ENCODE measurements at places on chromosomes 1 and 21.

- no peak for DNase-seq
These were observed 5.0 kb downstream of the JMJD4 start for GRCh38 chr1:227729881-227730629.

- no peak for DNase-seq
These were observed 2.0 kb downstream of the GLUL start for GRCh38 chr1:182389619-182390047.

DNA sequence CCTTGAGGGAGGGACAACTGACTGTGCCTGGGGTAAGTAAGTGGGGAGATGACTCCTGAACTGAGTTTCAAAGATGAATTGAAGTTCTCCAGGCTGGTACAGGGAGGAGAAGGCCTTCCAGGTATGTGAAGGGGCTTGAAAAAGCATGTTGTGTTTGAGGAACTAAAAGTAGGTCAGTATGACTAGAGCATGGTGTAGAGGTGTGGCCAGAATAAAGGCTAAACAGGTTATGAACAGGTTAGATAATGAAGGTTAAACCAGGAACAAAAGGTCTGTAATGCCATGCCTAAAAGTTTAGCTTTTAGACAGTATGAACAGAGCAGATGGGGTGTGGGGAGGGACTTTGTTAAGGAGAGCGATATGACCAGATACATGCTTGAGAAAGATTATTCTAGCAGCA is 7.3 kb upstream of the CLSPN start:
- DNase-seq: no peak

GRCh38 chr1:50913954-50914353 is 46.1 kb downstream of the FAF1 start:
- no peak for DNase-seq

GRCh38 chr1:219773775-219774174 is 154.6 kb downstream of the SLC30A10 start:
- DNase-seq: no peak

- no peak for DNase-seq
These were observed 312.6 kb downstream of the DUSP10 start for GRCh38 chr1:221429264-221429663.

- no peak for DNase-seq
These were observed 94.0 kb downstream of the HMGB4 start for GRCh38 chr1:33957854-33958253.

GRCh38 chr1:34656299-34656698 is 98.5 kb upstream of the GJB5 start:
- DNase-seq: no peak

DNA sequence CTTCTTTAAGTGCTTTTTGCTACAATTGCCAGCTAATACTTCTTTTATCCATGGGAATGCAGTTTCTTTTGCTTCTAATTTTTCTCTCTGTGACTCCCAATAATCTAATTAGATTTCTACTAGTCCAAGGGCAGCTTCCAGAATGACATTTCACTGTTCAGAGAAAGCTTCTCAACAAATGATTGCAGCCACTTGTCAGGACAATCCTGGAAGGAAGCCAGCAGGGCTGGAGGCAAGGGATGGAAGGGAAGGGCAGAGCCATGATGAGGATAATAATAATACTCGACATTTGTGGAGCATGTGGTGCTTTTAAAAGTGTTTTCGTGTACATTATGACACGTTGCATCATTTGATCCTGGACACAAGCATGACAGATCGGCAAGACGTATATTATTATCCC is 19.4 kb downstream of the F11R start:
- DNase-seq: no peak

GRCh38 chr1:203519896-203520295 is 25.9 kb downstream of the OPTC start:
- no peak for DNase-seq

- no peak for DNase-seq
These were observed 192.4 kb upstream of the RNPC3 start for GRCh38 chr1:103333141-103333540.

GRCh38 chr1:77976433-77977076 is 2.3 kb downstream of the FUBP1 start:
- no peak for DNase-seq

DNA sequence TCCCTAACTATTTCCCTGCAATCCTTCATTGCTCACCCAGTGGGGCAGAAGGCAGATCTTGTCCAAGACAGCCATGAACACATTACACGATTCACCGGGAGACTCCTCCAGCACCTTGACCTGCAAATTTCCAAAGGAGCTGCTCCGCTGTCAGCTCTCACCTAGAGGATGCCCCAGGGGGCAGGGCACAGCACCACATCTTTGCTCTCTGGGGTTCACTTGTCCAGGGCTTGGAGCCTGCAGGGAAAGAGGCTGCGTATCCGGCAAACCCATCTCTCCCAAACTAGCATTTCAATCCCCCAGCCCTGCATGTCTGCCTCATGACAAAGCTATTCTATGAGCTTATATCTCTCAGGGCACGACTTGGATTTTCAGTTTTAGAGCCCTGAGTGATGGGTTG is 35.1 kb upstream of the OLIG2 start:
- no peak for DNase-seq

DNA sequence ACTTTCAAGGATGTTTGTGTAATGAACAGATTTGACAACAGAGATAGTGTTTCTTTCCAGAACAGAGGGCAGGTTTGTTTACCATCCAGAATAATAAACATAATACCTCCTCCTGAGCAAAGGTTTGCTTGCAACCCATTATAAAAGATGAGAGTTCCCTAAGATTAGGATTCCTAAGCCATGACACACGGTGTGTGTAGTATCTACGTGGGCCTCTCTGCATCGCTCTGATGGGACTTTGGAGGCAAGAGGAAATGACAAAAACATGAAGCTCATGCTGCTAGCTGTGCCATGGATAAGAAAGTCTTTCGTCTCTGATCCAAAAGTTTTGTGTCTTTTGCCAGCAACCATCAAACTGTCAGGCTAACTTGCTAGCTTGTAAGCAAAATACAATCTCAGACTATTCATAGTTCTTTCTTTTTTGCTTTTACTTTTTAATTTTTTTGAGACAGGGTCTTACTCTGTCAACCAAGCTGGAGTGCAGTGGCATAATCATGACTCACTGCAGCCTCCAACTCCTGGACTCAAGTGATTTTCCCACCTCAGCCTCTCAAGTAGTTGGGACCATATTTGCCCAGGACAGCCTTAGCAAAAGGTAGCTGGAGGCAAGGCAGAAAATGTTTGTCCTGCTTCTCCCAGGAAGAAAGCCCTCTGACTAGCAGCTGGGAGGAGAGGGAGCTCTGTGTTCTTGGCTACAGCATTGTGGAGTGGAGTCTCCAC is 81.1 kb downstream of the LHX4 start:
- no peak for DNase-seq

DNA sequence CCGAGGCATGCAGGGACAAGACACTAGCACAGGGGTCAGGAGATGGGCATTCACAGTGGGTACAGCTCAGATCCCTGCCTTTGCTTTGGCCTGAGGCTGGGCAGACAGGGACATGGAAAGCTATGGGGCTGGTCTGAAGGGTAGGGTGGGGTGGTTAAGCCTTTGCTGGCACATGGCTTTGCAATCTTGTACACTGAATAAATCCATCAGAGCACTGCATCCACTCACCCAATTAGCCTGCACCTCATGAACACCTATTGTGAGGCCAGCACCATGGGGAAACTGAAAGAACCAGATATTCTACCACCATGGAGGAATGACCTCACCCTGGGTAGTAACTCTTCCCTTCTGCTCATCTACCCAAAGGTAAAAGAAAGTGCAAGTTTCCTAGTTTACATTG is 199.6 kb upstream of the LMO4 start:
- DNase-seq: no peak

- DNase-seq: no peak
These were observed 55.2 kb downstream of the SELENOF start for GRCh38 chr1:86858524-86859261.

- DNase-seq: no peak
These were observed 114.6 kb upstream of the KIAA0040 start for GRCh38 chr1:175307160-175307559.

DNA sequence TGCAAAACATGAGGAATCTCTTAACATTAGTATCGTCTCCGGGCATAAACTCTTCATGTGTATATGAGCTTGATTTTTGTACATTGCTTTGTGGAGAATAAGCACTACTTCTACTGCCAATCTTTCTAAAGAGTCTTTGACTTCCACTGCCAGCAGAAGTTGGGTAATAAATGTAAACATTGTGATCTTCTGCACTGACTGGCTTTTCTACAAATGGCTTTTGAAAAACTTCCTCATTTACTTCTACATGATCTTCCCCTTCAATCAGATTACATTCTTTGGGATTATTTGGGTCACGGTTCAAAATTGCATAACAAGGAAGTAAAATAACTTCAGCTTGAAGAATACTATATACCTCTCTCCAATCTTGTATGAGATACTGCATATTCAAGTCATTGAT is 30.4 kb upstream of the SLC44A5 start:
- DNase-seq: no peak

DNA sequence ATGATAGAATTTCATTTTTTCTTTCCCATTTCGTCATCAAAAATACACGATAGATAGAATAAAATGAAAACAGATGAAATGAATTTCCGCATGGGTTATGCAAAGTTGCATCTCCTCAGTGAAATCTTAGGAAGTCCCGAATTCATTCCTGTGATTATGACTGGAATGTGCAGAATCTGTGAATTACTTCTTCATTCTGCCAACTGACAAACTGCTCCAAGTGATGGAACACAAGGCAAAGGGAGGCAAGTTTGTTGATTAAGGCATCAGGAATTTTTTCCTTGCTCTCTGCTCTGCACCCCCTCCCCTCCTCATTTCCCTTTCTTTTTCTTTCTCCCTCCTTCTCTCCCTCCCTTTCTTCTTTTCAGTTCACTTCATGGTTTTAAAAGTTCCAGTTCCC is 37.0 kb upstream of the ADGRL4 start:
- DNase-seq: no peak

DNA sequence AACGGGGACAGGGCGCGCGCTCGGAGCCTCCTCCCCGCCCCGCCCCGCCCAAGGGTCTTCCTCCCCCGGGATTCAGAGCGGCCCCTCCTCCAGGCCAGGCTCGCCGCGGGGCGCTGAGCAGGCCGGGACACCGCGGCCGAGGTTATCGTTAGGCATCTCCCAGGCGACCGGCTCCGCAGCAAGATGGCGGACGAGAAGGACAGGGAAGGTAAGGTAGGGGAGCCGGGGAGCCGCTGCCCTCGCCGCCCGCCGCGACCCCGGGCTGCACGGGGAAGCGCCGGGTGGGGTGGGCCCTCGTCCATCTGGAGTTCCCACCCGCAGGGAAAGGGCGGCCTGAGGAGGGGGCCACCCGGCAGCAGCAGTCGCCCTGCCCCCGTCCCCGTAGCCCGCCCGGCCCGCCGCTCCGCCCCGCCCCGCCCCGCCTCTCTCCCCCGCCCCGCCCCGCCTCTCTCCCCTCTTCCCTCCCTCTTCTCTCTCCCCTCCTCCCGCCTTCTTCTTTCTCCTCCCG is 105.9 kb upstream of the HNRNPU start:
- DNase-seq: no peak

- no peak for DNase-seq
These were observed 136.8 kb upstream of the IRF2BP2 start for GRCh38 chr1:234746798-234747196.

DNA sequence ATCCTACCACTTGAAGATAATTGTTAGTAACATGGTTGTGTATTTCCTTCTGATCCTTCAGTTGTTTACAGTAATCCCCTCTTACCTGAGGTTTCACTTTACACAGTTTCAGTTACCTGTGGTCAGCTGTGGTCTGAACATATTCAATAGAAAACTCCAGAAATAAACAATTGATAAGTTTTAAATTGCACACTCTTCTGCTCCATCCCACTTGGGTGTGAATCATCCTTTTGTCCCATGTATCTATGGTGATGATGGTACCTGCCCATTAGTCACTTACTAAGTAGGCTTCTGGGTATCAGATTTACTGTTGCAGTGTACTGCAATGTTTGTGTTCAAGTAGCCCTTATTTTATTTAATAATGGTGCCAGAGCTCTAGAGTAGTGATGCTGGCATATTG is 62.5 kb downstream of the OSBPL9 start:
- no peak for DNase-seq

GRCh38 chr1:151130987-151131586 is 15.3 kb downstream of the SEMA6C start:
- peak; percentile 95 for DNase-seq

DNA sequence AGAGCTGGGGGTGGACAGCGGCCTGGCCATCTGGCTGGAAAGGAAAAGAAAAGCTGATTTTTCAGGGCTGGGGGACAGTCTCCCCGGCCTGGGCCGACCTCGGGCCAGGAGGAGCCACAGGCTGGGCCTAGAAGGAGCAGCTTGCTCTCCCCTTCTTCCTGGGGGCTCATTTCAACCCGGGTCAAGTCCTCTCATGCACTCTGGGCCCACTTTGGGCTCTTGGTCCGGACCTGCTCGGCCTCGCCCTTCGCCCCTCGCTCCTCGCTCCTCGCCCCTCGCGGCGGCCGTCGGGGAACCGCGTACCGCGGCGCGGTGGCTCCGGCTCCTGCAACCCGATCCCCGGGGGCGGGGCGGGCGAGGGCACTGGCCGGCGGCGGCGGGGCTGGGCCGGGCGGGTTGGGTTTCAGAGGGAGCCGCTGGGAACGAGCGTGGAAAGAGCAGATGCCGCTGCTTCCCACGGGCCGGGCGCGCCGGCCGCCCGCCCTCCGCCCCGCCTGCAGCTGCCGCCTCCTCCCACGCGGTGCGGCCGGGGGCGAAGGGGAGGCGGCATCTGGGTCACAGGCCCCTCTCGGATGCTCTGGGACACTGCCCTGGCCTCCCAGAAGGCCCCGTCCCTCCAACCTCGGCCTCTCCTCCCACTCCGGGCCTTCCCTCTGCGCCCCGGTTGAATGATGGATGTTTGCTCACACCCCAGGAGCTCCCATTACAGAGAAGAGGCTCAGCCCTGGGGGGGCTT is 6.6 kb downstream of the HEYL start:
- no peak for DNase-seq

GRCh38 chr1:12370333-12370975 is 140.6 kb downstream of the VPS13D start:
- DNase-seq: no peak

DNA sequence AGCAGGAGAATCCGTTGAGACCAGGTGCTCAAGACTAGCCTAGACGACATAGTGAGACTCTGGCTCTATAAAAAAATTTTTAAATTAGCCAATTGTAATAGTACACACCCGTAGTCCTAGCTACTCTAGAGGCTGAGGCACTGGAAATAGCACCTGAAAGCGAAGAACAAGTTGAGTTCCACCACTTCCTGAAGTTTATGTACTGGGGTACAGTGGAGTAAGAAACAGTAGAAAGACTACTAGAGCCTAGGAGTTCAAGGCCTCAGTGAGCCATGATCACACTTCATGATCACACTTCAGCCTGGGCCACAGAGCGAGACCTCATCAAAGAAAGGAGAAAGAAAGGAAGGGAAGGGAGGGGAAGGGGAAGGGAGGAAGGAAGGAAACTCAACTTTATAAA is 19.8 kb downstream of the RSBN1 start:
- DNase-seq: no peak

DNA sequence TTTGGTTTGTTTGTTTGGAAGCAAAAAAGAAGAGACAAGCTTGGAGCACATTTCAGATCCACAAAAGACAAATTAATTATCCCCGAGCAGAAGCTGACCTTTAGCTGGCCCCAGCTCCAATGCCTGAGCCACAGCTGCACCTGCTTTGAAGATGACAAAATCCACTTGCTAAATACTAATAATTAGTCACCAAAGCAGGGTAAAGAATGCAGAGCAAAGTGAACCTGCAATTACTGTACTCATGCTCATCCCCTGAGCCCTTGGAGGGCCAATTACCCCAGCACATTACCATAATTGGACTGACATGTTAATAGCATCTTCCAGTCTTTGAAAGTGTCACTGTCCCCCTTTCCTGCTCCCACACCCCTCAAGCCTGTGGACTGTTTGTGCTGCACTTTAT is 38.2 kb upstream of the KCND3 start:
- no peak for DNase-seq

GRCh38 chr1:78226784-78227183 is 181.0 kb downstream of the GIPC2 start:
- DNase-seq: no peak

Data from cerebellar nuclear complex (tissue), 1 donor.